Left renal pelvis (tissue), 4 donors: ENCODE measurements at places on chromosomes 12 and 14. TPM values are rescaled to one million over a fixed set of nuclear protein-coding genes. Genes with fewer than 3 reads are reported as not detected.

The HOXC10 gene
- 62.0 TPM for polyA plus RNA-seq

GRCh38 chr14:97071177-97071576, 274.0 kb downstream of the VRK1 start:
- DNase-seq, result no peak

The FLVCR2 gene
- 8.3 TPM for polyA plus RNA-seq

The TCL1B gene
- 0.38 TPM for polyA plus RNA-seq

- no peak for DNase-seq
Measured at GRCh38 chr12:33586576-33586975, 147.0 kb upstream of the SYT10 start.

DNA sequence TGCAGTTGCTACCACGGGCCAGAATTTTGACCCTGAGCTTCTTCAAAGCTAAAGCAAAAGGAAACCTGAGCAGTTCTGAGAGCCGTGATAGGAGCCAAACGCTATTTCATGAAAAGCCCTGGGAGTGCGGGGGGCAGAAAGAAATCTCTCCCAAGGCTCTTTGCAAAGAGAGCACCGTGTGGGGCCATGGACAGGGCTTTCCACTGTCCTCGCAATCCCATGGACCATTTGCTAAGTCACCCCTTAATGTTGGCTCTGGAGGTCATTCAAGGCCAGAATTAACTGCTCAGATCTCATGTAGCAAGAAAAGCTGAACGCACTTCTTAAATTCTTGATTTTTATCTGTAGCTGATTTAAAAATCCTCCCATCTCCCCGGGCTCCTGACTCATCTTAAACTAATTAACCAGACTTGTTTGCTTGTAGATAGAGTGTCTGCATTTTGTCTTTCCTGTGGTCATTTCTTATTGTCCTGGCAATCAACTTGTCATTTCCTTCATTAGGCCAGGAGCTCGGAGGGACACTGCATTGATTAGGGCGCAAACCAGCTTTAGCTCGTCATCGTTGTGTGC, 24.8 kb downstream of the CLSTN3 start:
- DNase-seq, result no peak

GRCh38 chr12:106953352-106954250, 2.1 kb upstream of the TMEM263 start:
- DNase-seq, result no peak

- DNase-seq, result no peak
Measured at GRCh38 chr12:93181409-93181965, 196.2 kb upstream of the NUDT4 start.

GRCh38 chr12:56874821-56875220, 59.4 kb downstream of the SDR9C7 start:
- DNase-seq, result no peak

The KRT4 gene
- 2.7 TPM for polyA plus RNA-seq

DNA sequence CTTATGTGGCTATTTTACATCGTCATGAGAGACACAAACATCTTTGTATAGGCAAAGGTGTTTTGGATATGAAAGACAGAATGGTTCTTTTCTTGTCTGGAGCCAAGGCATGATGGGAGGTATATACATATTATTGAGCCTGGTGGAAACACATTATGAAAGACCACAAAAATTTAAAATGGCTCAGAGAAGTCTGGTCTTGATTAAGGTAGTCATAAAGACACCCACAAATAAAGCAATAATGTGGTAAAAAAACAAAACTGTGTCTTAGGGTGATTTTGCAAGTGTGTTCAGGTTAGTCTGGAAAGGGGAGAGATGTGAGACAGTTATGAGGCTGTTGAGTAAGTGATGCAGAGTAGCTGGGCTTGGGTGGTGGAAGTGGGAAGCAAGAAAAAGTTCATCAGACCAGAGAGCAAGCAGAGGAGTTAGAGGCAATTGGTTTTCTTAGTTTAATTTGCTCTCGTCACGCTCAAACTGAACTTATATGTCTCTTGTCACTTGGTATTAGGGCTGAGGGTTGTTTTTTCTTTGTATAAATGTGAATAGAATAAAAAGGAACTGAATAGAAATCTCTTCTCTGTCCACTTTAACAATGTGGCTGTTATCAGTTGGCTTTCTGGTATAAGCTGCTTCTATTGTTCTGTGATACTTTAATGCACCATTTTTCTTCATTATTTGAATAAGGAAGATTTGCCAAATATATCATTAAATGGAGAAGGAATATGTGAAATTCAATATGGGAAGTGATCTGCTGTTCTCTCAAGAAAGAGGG, 115.0 kb downstream of the AKAP6 start:
- DNase-seq, result no peak

The TAS2R42 gene
- not detected for polyA plus RNA-seq

GRCh38 chr12:121508533-121508932, 72.3 kb downstream of the KDM2B start:
- DNase-seq, result no peak

- DNase-seq, result no peak
Measured at GRCh38 chr12:19922717-19923116, 445.6 kb upstream of the PDE3A start.

The DEPDC4 gene
- polyA plus RNA-seq, result 1.9 TPM

The LTBP2 gene
- 9.6 TPM for polyA plus RNA-seq

GRCh38 chr12:95622879-95623278, 71.6 kb upstream of the USP44 start:
- DNase-seq, result no peak

DNA sequence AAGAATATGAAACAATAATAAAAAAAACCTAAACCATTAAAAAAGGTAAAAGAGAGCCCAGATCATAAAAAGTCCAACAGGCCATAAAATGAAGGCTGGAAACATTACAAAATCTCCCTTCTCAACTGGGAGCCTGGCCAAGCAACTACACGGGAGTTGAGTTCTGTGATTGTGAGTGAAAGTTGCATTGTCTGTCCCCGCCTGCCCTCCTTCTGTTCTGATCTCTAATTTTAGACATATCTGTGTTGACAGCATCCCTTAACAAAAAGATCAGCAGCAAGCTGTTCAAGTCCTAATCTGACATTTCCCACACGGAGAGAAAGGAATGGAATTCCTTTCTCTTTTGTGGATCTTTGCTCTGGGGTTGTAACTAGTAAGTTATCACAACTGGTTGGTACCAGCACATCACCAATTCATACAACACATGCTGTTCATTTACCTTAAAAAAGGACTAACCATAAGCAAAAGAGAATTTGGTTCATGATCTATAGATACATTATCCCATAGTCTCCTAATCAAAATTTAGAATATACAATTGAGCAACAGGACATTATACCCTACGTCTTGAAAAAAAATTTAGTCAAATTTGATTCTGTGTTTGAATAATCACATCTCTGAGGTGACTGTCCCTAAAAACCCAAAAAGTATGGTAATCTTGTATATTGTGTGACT, 205.1 kb upstream of the GZMB start:
- no peak for DNase-seq

DNA sequence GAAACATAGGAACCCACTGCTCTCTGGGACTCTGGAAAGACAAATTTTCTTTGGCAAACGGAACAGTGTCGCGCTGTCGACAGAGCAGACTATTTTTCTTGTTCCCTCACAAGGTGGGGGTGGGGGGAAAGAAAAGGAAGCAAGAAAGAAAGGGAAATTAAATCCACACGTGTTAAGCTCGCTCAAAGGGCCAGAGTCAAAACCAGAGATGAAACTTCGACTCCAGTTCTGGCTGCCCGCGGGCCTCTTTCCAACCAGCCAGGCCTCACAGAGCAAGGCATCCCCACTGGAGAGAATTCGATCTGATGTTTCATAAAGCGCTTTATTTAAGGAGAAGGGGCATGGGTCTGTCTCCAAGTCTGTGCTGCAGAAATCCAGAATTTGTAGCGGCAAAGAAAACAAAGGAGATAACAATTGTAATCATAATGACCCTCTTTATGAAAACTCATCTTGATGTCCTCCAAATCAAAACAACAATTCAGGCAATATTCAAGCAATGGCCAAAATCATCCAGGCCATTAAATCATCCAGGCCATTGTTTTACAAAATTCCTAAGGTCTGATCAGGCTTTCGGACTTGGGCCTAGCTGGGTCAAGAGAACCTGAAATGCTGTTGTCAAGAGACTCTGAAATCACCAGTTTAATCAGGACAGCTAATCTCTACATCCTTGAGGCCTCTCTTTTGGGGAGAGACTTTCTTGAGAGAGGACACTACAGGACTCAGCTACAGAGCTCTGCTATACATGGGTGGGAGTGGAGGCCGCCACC, 5.3 kb upstream of the TBX5 start:
- no peak for DNase-seq

DNA sequence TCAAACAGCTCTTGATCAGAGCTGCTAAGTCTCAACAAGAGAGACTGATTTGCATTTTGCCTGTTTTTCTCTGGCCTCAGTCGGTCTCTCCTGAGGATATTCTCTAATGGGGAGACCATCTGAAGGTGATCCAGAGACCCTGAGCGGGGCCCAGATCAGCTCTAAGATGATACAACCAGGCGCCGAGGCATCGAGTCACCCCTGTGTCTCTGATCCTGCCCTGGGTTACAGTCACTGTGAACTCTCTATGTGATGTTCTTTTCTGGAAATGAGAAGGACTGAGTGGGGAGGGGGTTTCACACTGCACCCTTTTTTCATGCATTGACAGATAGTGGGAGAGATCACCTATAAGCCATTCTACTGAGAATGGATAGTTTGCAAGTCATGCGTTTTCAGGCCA, 247.6 kb upstream of the PWP1 start:
- DNase-seq, result no peak

The PLEKHD1 gene
- 5.9 TPM for polyA plus RNA-seq

- DNase-seq, result no peak
Measured at GRCh38 chr12:5328669-5329517, 103.0 kb upstream of the NTF3 start.

The NFATC4 gene
- polyA plus RNA-seq, result 62.1 TPM

DNA sequence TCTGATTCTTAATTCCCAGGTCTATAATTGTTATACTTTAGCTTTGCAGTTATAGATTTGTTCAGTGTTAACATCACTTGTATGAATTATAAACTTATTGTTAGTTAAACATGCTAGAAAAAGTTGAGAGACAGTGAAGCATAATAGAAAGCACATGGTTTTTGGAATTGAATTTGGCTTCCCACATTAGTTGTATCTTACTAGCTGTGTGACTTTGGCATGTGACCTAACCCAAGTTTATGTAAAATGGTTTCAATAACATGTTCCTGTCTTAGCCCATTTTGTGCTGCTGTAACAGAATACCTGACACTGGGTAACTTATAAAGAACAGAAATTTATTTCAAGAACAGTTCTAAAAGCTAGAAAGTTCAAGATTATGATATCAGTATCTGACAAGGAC, 146.3 kb downstream of the PDE3A start:
- no peak for DNase-seq

The AKAP3 gene
- polyA plus RNA-seq, result 6.5 TPM

The SERPINA9 gene
- polyA plus RNA-seq, result not detected

DNA sequence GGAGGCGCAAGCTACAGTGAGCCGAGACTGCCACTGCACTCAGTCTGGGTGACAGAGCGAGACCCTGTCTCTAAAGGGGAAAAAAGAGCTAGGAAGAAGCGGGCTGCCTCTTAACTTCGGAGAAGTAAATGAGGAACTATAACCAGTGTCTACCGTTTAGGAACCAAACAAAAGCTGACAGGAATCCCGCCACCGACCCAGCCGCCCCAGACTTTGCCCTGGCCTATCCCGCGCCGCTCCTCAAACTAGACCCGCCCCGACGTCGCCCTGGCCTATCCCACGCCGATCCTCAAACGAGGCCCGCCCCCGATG, 568 bp upstream of the SIVA1 start:
- no peak for DNase-seq

DNA sequence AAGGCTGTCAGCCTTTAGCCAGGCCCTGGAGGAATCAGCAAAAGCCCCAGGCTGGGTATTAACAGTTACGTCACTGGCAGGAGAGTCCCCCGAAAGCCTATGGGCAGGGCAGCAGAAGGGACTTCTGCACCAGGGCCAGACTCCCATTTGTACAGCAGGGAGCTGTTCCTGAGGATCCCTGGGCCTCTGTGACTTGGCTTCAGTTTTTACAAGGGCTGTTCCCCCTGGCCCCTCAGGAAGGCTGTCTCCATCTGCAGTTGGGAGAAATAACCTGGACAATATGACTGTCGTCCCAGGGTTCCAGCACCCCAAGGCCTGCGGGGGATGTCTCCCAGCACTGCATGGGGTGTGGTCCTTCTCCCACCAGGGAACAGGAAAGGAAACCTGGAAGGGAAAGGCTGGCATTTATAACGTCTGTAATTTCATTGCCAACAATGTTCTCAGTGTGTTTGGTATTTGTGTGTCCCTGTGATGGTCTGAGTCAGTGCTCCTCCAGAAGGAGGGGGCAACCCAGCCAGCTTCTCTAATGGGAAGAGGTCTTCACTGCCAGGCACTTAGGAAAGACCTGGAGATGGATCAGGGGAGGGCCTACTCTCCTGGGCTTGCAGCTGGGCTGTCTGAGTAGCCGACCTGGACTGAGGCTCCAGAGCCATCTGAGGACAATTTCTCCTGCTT, 42.4 kb downstream of the ERH start:
- DNase-seq, result no peak

GRCh38 chr12:88419794-88420193, 160.5 kb downstream of the KITLG start:
- no peak for DNase-seq

DNA sequence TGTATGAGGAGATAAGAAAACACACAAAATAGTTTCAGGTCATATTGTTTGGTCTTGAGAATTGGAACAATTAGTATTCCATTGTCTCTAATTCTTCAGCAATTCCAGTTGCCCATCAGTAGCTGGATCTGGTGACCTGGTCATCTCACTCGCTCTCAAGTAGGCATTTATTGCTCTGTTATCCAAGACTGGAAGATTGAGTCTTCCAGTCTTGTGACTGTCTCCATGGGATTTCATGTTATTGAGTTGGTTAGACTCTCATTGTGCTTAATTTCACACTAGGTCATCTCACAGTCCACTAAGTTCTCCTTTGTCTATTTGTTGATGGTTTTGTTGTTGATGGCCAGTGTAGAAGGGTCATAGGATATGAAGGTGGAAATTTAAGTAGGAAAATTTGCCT, 47.5 kb downstream of the FBXO34 start:
- no peak for DNase-seq

GRCh38 chr12:3545121-3545796, 54.3 kb downstream of the PRMT8 start:
- no peak for DNase-seq
